ENCODE measurements at places on chromosomes 1 and 21.

GRCh38 chr1:172320733-172321132 is 99.8 kb upstream of the C1orf105 start:
- DNase-seq = peak; percentile 86

GRCh38 chr1:172476218-172476811 is 32.4 kb upstream of the PIGC start:
- DNase-seq = no peak

- DNase-seq = peak; percentile 46
Observed at GRCh38 chr1:41957568-41957967, 38.8 kb upstream of the HIVEP3 start.

DNA sequence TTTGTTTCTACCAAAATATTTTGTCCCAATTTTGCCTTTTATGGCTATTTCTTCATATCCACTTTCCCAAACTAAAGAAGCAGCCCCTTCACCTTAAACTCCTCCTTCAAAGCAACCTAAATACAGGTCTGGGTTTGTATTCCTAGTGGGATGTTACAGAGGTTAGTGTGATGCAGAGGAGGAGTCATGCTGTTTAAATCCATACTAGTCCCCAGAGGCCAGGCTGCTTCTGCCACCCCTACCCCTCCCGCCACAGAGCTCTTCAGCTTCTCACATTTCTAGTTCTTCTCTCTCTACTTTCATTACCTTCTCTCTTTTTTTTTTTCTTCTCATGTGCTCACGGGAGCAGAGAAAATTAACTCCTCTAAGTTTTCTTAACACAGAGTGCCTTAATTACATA is 29.3 kb downstream of the SELL start:
- DNase-seq = no peak

GRCh38 chr1:93685918-93686317 is 4.3 kb upstream of the BCAR3 start:
- DNase-seq = no peak

DNA sequence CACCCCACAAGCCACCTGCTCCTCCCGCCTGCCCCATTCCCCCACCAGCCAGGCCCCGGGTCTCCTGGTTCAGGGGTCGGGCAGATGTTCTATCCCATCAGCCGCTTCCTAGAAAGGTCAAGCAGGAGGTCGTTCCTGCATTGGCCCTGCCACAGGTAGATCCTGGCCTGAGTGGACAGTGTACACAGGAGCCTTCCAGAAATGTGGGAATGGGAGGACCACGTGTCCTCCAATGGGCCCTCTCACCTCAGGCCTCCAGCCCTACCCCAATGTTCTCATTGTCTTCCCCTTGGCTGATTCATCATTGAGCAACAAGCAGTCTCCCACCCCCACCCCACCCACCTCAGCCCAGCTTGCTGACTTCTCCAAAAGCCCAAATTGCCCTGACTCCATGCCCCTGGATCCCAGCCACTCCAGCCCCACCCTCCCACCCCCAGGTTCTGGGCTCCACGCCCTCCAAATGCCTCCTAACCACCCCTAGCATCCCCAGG is 2.1 kb downstream of the S100A16 start:
- no peak for DNase-seq

DNA sequence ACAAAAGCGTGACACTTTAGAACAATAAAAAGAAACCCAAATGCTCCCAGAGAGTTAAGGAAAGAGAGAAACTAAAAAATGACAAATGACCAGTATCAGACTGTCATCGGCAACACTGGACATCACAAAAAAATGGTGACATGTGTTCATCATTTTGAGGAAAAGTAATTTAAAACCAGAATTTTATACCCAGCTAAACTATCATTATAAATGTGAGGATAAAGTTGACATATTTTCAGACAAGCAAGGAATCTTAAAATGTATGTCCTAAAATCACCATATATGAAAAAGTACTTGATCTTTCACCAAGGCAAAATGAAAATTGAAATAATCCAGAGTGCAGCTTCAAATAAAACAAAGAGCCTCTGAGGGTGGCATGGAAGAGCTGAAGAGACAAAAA is 1.3 kb upstream of the KRTAP10-11 start:
- DNase-seq = no peak

DNA sequence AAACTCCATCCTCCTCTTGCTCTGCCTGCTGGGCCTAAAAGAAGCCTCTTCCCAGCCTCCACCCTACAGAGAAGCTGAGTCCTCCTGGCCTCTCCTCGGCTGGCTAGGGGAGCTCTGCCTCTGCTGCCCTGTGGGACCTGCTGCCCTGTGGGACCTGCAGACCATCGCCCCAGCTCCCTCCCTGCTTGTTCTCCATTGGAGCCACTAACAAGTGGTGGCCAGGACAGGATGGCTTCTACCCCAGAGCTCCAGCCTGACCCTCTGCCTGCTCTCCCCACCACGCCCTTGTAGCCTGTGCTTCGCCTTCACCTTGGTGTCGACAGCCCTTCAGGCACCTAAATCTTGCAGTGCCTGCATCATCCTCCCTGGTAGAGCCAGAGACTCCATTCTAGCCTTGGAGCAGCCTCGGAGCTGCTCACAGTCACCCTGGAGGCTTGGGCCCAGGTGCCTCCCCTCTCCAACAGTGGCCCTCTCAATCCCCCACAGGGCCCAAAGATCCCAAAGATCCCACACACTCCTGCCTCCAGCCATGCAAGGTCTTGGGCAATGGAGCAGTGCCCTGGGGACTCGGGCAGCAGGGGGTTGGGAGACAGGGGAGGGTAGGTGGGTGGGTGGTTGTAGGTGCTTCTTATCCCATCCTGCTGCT is 3.0 kb downstream of the EPS8L3 start:
- no peak for DNase-seq

DNA sequence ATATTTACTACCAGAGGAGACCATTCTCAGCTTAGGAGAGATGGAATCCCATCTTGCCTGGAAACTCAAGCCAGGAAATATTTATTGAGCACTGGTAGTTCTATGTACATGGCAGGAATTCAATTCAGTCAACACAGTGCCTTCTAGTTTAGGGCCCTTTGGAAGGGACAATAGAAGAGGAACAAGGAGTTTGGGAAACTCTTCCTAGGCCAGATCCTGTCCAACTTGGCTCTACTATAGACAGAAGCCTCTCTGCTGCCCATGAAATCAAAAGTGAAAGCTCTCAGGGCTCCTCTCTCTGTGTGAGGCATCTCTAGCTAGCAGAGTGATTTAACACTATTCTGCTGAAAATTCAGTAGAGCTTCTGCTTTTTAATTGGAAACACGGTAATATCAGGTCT is 244.6 kb upstream of the MAP1LC3C start:
- DNase-seq = no peak

DNA sequence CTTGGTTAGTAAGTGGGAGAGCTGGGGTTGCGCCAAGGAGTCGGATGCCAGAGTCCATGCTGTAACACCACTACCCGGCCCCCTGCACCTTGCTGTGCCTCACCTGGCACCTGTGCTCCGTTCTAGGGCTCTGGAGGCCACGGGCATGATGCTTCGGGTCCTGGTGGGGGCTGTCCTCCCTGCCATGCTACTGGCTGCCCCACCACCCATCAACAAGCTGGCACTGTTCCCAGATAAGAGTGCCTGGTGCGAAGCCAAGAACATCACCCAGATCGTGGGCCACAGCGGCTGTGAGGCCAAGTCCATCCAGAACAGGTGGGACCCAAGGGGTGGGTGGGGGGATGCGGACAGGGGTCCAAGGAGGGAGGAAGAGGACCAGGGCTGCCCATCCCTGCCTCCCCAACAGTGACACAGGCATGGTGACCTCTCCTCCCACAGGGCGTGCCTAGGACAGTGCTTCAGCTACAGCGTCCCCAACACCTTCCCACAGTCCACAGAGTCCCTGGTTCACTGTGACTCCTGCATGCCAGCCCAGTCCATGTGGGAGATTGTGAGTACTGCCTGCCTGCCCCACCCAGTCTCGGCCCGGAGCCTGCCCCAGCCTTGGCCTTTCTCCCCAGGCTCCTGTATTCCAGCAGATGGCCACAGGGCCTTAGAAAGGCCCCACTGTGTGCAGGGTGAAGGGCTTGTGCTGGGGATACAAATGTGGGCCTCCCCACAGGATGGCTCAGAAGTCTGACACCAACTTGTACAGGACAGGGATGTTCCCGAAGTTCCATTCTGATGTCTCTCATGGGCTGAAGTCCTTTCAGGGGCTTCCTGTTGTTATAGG is 9.6 kb upstream of the HTR6 start:
- DNase-seq = no peak

DNA sequence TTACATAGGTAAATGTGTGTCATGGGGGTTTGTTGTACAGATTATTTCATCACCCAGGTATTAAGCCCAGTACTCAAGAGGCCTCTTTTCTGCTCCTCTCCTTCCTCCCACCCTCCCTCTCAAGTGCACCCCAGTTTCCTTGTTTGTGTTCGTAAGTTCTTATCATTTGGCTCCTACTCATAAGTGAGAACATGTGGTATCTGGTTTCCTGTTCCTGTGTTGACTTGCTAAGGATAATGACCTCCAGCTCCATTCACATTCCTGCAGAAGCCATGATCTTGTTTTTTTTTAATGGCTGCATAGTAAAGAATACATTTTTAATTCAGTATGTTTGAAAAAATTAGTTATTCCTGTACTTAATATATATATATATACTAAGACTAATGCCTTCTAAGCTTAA is 107.7 kb downstream of the CLDN17 start:
- no peak for DNase-seq

DNA sequence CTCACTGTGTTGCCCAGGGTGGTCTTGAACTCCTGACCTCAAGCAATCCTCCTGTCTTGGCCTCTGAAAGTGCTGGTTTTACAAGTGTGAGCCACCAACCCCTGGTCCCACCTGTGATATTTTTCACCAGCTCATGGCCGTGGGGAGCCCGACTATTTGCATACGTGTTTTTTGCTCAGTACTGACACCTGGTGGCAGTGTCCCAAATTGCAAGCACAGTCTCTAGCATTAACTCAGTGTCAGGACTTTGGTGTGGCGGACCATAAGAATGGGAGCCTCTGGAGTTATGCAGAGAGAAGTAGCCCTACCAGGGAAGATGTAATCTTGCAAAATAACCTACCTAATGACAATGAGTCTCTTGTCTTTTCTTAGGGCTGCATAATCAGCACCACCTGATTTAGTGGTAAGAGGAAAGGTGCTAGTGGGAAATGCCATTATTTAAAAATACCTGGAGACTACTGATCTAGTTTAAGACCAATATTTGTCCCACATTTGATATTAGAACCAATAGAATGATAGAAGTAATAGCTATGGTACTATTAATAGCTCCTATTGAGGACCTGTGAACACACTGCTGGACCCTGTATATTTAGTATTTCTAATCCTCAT is 305.4 kb downstream of the DISC1 start:
- DNase-seq = no peak

GRCh38 chr1:38693031-38693430 is 166.5 kb downstream of the RRAGC start:
- DNase-seq = no peak

GRCh38 chr1:172466795-172467407 is 23.0 kb upstream of the PIGC start:
- DNase-seq = no peak

- DNase-seq = peak; percentile 19
Observed at GRCh38 chr21:25176637-25177412, 430.5 kb downstream of the MRPL39 start.

DNA sequence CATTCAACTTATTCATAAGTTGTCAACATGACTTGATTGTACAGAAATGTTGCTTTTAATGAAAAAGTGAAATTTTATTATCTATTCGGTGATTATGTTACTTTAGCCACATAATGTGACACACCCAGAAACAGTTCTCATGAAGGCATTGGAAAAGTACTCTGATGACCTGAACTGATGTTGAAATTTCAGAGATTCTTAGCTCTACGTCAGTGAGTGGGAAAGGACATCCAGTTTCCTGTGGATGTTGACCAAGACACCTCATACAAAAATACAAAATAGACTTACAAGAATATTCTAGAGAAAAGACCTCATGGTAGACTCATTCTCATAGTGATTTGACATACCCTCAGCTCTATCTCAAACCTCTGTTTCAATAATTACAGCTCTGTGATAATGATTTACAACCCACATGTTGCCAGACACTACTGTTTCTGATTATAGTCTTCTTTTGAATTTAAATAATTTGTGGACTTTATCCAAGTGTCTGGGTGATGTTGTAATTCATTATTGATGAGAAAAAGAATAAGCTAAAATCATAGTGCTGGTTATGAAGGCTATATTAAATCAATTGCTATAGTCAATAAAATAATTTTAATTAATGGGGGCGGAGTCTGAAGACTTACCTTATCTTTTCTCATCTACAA is 37.3 kb downstream of the KCNK2 start:
- no peak for DNase-seq

DNA sequence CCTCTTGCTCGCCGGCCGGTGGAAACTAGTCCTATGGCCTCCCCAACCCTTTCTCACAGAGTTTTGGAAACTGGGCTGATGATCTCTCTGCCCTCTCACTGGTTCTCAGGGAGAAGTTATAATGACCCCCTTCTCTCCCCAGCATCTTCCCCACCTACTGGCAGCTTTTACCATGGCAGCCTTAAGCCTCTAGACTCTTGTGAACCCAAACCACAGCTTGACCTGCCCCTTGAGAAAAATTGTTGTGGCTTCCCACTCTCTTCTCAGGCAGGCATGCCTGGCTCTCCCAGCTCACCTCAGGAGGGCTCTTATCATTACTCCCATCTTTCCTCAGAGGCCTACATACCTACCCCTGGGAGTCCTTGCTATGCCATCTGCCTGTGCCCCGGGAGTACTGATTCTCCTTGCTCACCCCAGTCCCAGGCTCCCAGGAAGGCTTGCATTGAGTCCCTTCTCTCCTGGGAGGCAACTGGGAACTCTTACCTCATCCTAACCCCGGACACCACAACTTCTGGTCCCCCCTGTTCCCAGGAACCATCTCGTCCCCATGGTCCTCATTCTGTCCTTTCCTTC is 1.6 kb downstream of the NSUN4 start:
- DNase-seq = peak; percentile 35

DNA sequence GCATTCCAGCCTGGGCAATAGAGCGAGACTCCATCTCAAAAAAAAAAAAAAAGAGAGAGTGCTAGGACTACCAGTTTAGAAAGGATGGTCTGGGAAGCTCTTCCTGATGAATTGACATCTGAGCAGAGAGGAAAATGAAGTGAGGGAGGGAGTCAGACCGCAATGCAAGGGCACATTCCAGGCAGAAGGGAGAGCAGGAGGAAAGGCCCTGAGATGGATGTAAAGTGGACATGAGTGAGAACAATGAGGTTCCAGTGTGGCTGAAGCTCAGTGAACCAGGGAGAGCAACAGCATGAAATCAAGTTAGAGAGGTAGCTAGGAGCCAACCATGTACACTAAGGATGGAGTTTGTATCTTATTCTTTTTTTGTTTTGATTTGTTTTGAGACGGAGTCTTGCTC is 55.9 kb upstream of the SPOCD1 start:
- no peak for DNase-seq

DNA sequence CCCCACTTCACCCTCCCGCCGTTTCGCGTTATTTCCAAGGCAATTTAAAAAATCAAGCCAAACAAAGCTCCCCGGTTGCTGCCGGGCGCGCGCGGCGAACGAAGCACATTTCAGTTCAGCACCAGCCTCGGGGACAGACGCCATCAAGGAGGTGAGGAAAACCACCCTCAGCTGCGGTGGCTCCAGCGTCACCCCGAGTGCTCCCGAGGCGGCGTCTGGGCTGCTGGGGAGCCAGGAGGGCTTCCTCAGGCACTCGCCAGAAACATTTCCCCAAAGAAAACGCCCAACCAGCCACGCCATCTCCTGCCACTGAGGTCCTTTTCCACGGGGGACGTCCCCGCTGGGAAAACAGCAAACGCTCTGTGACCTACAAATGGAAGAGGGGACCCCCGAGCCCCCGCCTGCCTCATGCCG is 623 bp downstream of the GNG4 start:
- DNase-seq = peak; percentile 66

- DNase-seq = no peak
Observed at GRCh38 chr1:44405798-44406736, 1.0 kb downstream of the RNF220 start.

GRCh38 chr1:218249338-218250140 is 35.6 kb upstream of the RRP15 start:
- DNase-seq = no peak
